Activated CD4-positive, alpha-beta memory T cell treated with anti-CD3 and anti-CD28 coated beads, Interleukin-2, amount 10 ng/mL, durations not matched to agents 7 days and 5 days (primary cell): ENCODE measurements at places on chromosomes 11 and 22. TPM values are rescaled to one million over a fixed set of nuclear protein-coding genes. Genes with fewer than 3 reads are reported as not detected.

The DDX25 gene
- total RNA-seq, result not detected

The RHOG gene
- 201 TPM for total RNA-seq

The NUCB2 gene
- 82.0 TPM for total RNA-seq

The CCDC188 gene
- total RNA-seq, result 0.76 TPM

The BLID gene
- total RNA-seq, result not detected

The HOATZ gene
- total RNA-seq, result not detected

The IL17RA gene
- 38.7 TPM for total RNA-seq

The SCGB1D2 gene
- total RNA-seq, result not detected

The KCNQ1 gene
- 15.0 TPM for total RNA-seq

The ZDHHC5 gene
- total RNA-seq, result 86.6 TPM

The APOA4 gene
- total RNA-seq, result not detected

The UPK3A gene
- total RNA-seq, result not detected

The NECTIN1 gene
- total RNA-seq, result 1.9 TPM

The SLC1A2 gene
- not detected for total RNA-seq

The SYCE3 gene
- 0.58 TPM for total RNA-seq

The KRTAP5-1 gene
- total RNA-seq, result not detected

The OR52H1 gene
- not detected for total RNA-seq

The DMC1 gene
- total RNA-seq, result 12.6 TPM

The TMEM151A gene
- total RNA-seq, result not detected

The OR4A16 gene
- total RNA-seq, result not detected

The ZNF70 gene
- 1.6 TPM for total RNA-seq

The ESRRA gene
- 42.2 TPM for total RNA-seq

The FAT3 gene
- not detected for total RNA-seq

The OR56B1 gene
- total RNA-seq, result 0.50 TPM

The OR5B21 gene
- 0.35 TPM for total RNA-seq

The FOXRED2 gene
- total RNA-seq, result 10.1 TPM

The A4GALT gene
- 0.58 TPM for total RNA-seq

The GGT5 gene
- not detected for total RNA-seq

The PDGFB gene
- 6.4 TPM for total RNA-seq

The CHADL gene
- 0.18 TPM for total RNA-seq

The TTC36 gene
- total RNA-seq, result 0.23 TPM

The PRODH gene
- 0.25 TPM for total RNA-seq

The C11orf42 gene
- not detected for total RNA-seq

The IRAG1 gene
- total RNA-seq, result 0.08 TPM

The SMIM35 gene
- 0.55 TPM for total RNA-seq

The AIFM3 gene
- 0.58 TPM for total RNA-seq

The OR8G1 gene
- total RNA-seq, result not detected

The TUBGCP6 gene
- total RNA-seq, result 50.6 TPM

The TPBGL gene
- 0.28 TPM for total RNA-seq

The ZP1 gene
- total RNA-seq, result 0.18 TPM

The BEST1 gene
- 0.30 TPM for total RNA-seq

The FGF4 gene
- total RNA-seq, result not detected

The CCDC89 gene
- 1.1 TPM for total RNA-seq

The CD3D gene
- 476 TPM for total RNA-seq

The BBOX1 gene
- not detected for total RNA-seq
